Mesenteric fat pad (tissue), 1 donor: ENCODE measurements at places on chromosomes 2 and 18. TPM values are rescaled to one million over a fixed set of nuclear protein-coding genes. Genes with fewer than 3 reads are reported as not detected.
A peak's percentile ranks its signal among the peaks of the same experiment; 100 is the strongest.

Gene HOXD9
- total RNA-seq: 6.1 TPM

Gene MRO
- 2.9 TPM for total RNA-seq

Gene SMYD5
- total RNA-seq: 25.1 TPM

Gene ELP2
- 71.8 TPM for total RNA-seq

Gene KCNK3
- 1.9 TPM for total RNA-seq

Gene NT5DC4
- total RNA-seq: not detected

Gene ALK
- total RNA-seq: 1.0 TPM

Gene ZBTB7C
- 14.2 TPM for total RNA-seq

Gene UGT1A8
- not detected for total RNA-seq

Gene IL1F10
- not detected for total RNA-seq

Gene SLC9A4
- not detected for total RNA-seq

Gene SMYD1
- total RNA-seq: not detected

Gene TXNDC2
- total RNA-seq: 0.22 TPM

Gene ANKRD53
- 17.6 TPM for total RNA-seq

DNA sequence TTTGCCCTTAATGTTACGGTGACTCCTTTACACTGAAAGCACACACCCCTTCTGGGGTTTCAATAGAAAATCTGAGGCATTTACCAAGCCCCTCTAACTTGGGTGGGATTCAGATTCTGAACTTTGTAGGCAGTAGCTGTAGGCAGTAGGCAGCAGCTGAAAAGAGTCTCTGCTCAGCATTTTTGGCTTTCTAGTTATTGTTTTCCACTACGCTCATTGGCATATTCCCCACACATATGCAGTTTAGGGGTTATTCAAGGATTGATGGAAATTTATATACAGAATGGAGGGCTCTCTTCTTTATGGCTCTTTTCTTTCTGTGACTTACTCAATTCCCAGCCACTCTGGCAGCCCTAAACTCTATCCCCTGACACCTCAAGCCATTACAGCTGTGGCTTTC lies 232.7 kb upstream of the REV1 start:
- DNase-seq: no peak

GRCh38 chr2:40474306-40474705 lies 22.4 kb upstream of the SLC8A1 start:
- DNase-seq: no peak

DNA sequence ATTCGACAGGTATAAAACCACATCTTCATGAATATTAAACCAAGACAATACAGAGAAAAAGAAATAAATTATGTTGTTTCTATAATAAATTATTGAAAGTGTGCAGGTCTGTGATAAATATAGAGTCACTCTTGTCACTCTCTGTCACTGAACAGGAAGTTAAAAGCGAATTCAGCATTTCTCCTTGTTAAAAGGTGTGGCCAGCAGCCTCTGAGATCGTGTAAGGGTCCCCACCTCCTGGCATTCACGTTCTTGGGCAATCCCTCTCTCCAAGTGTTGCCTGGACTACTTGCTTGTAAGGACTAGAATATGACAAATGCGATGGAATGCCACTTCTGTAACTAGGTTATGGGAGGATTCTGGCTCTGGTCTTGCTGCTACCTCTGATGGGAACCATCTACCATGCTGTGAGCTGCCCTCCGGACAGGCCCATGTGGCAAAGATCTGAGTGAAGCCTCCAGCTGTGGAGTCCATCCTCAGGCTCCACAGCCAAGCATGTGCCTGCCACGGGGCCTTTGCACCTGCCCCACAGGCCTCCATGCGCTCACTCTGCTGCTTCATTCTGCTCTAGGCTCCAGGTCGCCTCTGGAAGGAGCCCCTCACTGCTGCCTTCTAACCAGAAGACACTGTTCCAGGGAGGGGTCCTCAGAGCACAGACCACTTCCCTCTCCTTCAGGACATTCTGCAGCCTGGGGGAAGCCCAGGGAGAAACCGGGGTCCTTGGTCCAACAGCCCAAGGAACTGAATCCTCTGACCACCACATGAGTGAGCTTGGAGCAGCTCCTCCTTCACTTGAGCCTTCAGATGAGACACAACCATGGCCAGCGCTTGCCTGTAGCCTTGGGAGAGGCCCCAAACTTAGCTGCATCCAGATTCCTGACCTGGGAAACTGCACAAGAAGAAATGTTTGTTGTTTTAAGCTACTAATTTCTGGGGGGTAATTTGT lies 202.9 kb upstream of the HDAC4 start:
- peak; percentile 71 for DNase-seq

DNA sequence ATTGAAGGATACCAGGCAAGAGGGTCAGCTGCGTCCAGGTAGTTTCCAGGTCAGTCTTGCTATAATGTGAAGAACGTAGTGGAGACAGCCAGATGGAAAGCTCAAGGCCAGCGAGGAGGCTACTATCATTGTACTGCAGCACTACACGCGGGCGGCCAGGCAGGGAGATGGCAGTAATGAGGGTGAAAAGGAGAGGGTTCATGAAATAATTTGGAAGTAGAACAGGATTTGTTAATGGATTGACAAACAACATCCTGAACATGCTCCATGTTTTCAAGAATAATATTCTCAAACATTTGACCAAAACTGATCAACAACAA lies 17.1 kb downstream of the SPIRE1 start:
- no peak for DNase-seq

DNA sequence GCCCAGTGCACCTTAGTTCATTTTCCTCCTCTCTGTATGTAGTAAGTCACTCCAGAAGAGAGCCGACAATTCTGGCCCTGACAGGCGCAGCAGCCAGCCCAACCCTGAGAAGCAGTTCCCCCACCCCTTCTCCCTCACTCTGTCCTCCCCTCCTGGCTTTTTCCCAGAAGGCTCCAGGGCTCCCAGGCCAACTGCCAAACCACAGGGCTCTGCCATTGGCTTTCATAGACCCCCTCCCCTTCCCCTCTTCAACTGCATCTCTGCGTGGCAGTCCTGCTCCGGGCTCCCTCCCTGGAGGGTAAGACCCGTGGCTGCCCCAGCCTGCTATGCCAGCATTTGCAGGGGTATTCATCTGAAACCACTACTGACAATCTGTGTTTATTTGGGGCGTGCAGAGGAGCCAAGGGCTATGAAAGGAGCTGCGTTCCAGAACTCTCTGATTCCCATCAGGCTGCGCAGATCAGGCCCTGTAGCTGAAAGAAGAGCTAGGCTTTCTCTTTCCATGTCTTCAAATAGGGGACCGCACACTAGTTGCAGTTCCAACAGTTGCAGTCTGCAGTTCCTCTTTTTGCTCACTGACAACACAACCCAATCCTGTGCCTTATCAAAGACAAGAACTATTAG lies 388.6 kb upstream of the TNP1 start:
- DNase-seq: no peak

GRCh38 chr2:45943219-45944044 lies 292.0 kb downstream of the PRKCE start:
- DNase-seq: no peak

- DNase-seq: no peak
Measured at GRCh38 chr2:168545439-168546082, 89.5 kb downstream of the CERS6 start.

- DNase-seq: no peak
Measured at GRCh38 chr2:73654175-73654574, 12.0 kb upstream of the NAT8 start.

GRCh38 chr2:137178951-137179377 lies 413.6 kb downstream of the THSD7B start:
- no peak for DNase-seq

DNA sequence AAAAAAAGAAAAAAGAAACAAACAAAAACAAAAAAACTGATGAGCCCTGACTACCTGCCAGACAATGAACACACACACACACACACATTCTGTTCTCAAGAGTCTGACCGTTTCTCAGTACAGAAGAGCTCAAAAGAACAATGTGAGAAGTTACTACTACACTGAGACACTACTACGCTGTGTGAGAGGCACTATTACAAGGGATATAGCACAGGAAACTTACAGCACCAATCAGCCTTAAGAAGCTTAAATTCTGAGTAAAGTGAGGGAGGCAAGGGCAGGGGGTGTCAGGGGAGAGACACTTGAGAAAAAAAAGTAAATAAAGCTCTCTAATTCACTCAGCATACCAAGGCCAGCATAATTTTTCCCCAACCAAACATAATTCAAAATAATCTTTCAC lies 32.5 kb downstream of the WDR33 start:
- DNase-seq: no peak

DNA sequence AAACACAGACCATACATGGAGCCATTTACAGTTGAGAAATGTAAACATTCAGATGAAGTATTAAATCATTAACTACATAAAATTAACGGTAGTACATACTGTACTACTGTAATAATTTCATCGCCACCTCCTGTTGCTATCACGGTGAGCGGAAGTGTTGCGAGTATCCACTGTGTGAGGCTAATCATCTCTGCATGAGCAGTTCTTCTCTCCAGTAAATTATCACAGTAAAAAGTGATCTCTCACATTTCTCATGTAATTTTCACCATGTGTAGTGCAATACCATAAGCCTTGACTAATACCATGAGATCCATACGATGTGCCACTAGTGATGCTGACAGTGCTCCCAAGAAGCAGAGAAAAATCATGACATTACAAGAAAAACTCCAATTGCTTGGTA lies 21.9 kb downstream of the SMAD2 start:
- no peak for DNase-seq

DNA sequence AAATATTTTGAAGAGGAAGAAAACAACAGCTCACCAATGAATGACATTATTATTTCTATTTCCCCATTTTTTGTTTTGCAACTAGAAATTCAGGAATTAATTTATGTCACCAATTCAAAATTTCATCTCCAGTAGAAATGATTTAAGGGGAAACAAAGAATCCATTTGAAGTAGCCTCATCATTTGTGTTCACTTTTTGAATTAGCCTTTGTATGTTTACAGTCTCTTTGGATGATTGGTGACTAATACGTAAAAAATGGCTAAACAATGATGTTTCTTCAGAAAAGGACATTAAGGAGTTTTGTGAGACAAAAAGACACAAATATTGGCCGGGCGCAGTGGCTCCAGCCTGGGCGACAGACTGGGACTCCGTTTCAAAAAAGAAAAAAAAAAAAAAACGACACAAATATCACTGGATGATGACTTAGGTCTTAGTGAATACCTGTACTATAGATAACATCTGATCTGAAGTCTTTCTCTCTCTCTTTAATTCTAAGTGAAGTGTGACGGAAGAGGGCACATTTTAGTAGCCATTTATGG lies 313.2 kb downstream of the PIK3C3 start:
- DNase-seq: no peak

GRCh38 chr18:59056706-59057492 lies 82.8 kb upstream of the SEC11C start:
- DNase-seq: no peak

DNA sequence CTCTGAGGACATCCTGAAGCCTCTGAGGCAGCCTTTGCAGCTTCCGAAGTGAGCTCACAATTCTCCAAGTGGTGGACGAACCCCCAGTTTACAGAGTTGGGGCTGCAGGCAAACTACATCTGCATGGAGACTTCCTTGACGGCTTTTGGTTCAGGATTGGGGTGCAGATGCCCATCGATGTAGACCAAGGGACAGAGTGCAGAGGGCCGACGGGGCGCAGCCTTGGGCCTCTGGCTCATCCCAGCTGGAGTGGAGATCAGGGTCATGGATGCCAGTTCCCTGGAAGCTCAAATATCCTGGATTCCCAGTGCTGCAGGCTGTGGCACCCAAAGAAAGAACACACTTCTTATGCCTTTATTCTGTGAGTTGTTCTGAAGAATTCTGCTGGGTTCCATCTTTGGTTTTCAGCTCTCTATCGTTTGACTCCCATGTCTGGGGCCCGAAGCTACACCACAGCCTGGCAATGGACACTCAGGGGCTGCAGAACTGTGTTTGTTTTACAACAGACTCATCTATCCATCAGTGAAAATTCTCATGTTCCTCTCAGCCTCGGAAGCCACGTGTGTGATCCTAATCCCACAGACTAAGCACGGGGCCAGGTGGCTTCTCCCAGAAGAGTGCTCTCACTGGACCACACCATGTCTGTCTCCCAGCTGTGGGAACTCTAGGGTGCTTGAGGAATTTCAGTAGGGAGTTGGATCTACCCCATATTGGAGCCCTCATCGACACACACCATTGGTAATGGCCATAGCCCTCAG lies 414.1 kb upstream of the MYT1L start:
- DNase-seq: no peak

DNA sequence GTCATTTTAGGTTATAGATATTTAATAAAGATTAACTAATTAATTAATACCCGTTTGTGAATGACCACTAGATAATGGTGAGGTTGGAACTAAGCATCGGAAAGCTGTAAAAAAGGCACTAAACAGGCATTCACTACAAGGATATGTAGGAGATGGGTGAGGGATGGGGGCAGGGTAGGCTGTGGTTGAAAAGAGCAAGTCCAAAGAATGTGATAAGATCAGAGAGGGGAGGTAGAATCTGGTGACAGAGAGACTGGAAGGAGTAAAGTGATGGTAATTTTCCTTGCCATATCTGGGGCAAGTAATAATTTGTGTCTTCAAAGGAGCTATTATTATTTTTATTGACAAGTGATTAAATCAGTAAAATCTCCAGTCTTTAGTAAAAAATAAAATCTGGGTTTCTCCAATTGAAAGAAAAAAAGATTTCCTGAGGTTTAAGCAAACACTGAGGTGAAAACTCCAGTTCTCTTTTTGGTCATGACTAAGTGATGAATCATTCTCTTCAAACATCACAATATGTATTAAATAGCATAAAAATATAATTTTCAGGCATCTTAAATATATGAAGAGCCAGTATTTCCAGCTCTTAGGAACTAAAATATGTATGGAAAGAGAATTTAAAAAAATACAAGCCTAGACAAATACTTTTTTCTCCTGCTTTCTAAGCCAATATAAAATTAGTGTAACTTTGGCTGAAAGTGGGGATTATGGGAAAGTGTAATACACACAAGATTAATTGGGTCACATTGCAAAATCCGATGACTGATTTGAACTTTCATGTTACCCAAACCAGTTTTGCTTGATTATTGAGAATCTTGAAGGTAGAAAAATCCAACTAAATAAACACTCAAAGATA lies 259.1 kb upstream of the RBMS1 start:
- no peak for DNase-seq

DNA sequence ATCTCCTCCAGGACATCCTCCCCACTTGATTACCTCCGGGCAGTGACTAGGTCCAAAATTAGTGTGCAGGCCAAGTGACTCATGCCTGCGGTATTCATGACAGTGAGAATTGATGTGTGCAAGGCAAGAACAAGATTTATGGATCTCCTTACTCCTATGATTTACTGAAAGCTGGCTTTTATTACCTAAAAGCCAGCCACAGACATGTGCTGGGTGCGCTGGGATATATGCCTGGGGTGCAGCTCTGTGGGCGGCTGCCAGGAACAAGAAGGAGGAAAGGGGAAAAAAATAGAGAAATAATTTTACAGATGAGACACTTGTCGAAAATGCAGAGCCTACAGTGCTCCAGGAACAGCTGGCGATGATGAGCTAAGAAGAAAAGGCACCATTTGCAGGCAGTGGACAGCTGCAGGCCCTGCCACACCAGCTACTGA lies 359.3 kb downstream of the CMPK2 start:
- no peak for DNase-seq
